ENCODE measurements at places on chromosomes 1 and 21.

GRCh38 chr1:92679980-92680379 is 104.9 kb downstream of the EVI5 start:
- no peak for DNase-seq

DNA sequence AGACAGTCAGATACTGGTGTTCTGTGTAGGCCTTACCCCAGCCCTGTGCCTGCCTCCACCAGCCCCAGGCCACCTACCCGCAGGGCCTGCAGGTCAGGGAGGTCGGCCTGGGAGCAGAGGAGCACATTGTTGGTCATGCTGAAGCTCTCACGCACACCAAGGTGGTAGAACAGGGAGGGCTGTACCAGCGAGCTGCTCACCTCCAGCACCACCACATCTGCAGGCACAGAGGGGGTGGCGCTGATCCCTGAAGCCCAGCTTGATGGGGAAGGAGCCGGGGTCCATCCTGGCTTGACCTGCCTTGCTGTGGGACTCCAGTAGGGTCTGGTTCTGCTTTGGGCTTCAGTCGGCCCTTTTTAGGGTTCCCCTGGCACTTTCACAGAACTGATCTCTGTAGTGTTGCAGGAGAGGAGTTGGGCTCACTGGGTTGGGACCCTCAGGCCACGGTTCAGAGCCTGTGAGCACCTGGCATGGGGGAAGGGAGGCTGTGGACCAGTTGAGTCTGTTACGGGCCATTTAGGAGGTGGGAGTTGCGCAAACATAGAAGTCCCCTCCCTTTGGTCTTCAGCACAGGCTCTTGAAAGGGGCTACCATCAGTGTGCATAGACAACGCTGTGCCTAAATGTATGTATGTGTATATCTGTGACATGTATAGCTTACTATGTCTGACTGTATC is 1.9 kb downstream of the MAP3K6 start:
- DNase-seq, result no peak

DNA sequence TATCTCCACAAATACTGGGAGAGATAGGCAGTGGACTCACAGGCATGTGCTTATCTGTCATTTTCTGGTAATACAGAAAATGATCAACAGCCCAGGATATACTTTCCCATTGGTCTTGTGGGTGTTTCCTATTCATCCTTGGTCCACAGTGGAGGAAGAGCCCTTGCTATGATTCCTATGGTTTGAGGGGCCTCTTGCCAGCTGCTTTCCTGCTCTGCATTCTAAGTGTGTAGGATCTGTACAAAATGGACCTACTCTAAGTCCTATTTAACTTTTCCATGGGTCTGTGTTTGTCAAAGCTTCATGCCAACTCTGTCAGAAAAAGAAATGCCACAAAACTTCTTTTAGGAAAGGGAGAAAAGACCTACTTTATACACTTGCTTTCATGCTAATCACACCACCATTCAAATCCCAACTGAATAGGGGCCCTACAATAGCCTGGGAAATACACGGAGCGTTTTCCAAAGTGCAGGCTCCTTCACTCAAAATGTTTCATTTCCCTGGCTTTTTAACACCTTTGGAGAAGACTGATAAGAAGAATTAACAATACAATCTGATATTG is 16.4 kb downstream of the PLPP3 start:
- no peak for DNase-seq

DNA sequence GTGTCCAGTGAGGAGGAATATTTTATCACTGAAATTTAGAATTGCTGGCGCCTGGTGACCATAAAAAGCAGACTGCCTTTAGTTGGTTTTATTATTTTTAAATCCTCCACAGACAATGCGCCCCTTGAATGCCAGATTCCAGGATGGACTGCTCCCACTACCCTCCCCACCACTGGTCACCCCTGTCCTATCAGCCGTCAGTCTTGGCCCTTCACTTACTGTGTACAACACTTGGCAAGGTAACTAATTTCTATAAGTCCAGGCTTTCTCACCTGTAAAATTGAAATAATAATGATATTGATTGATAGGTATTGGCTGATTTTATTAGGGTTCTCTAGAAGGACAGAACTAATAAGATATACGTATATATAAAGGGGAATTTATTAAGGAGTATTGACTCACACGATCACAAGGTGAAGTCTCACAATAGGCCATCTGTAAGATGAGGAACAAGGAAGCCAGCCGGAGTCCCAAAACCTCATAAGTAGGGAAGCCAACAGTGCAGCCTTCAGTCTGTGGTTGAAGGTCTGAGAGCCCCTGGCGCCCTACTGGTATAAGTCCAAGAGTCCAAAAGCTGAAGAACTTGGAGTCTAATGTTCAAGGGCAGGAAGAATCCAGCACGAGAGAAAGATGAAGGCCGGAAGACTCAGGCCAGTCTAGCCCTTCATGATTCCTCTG is 17.8 kb downstream of the RHEX start:
- no peak for DNase-seq

GRCh38 chr1:22709227-22709626 is 1.4 kb upstream of the EPHB2 start:
- DNase-seq, result no peak

DNA sequence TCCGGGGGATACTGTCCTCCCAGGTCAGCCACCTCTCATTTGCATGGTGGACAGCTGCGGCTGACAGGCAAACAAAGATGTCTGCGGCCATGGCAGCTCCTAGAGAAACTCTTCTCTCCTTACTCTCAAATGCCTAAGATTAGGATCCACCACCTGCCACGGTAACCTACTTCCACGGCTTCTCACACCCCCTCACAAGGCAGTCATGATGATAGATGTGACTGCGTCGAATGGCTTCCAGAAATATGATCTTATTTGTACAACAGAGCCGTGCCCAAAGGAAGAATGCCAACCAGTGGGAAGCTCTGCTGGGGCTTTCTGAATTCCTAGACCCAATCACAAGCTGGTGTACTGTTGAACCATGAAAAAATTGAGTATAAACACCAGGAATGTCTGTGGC is 73.4 kb downstream of the BACE2 start:
- DNase-seq, result no peak

DNA sequence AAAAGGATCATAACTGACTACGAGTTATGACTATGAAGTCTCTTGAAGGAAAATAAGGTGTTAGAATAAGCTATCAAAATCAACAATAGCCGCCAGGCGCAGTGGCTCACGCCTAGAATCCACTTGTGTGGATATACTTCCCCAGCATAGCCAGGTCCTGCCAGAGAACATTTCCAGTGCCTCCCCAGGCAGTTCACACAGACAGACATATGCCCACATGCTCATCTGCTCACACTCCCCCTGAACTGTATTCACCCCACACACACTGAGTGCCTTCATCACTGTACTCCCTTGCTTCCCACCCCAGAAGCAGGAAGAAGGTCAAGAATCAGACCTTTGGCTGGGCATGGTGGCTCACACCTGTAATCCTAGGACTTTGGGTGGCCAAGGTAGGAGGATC is 6.5 kb downstream of the RERE start:
- DNase-seq, result no peak

GRCh38 chr1:47617381-47618221 is 179.8 kb downstream of the FOXD2 start:
- no peak for DNase-seq

GRCh38 chr1:207861442-207862177 is 49.3 kb downstream of the CD34 start:
- DNase-seq, result no peak

GRCh38 chr1:51410568-51411460 is 80.5 kb upstream of the TTC39A start:
- DNase-seq, result no peak

DNA sequence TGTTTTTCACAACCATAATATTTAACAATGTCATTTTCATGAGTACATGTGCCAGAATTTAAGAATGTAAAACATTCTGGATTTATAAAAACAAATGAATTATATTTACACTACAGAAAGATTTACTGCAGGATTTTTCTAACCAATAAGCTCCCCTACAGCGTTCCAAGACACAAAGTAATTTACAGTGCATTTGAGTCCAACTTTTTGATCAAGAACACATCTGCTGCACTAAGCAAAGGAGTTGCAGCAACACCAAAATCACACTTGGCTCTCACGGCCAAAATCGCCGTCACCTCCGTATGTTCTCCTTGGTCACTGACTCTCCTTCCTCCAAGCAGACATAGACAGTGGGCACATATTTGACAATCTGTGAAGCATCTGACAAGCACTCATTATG is 7.7 kb downstream of the VPS26C start:
- no peak for DNase-seq

- DNase-seq, result no peak
Measured at GRCh38 chr1:161705537-161705936, 1.5 kb upstream of the FCRLA start.

GRCh38 chr1:214010197-214010573 is 22.4 kb downstream of the PROX1 start:
- DNase-seq, result no peak

DNA sequence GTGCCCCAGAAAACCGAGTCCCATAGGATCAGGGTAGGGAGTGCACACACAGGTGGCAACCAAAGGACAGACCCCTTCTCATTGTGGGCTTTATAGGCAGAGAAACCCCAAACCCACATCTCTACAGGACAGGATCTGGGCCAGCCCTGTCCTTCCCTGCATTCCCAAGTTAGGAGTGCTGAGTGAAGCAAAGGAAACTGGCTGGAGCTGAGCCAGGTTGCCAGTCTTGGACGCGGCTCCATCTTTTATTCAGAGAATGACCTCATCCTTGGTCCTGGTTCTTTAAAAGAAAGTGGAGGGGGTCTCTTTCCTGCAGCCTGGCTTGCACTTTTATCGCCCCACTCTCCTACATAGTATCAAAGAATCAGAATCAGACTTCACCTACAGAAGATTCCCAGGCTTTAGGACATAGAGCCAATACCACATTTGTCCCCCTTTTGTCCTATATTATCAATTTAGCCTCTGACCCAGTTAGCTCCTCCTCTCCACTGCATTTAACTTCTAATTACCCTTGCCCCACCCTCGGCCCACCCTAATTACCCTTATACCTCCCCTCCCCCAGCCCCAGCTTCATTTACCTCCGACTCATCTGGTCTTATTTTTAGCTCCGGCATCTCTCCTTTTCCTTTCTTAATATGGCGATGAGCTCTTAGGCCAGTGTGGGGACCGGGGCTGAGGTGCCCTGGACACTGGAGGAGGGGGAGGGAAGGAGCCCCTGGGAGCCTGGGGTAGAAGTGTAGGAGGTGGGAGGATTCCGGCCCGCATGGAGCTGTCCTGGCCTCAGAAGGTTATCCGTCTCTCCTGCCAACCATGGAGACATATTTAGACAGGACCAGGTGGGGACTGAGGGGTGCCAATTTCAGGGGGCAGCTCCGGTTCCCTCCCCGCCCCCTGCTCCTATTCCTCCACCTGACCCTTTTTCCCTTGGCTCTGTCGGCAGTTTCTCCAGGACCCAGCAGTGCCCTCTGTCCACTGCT is at the start of gene CASQ1:
Gene CASQ1 (plus strand): TSS at position 927 of the 977 bp plus-strand sequence. CDS start 177 bp downstream, outside the sequence.
- no peak for DNase-seq
